ENCODE measurements at places on chromosomes 5 and 9.

GRCh38 chr5:12399868-12400267 is 495.6 kb upstream of the CTNND2 start:
- no peak for DNase-seq

DNA sequence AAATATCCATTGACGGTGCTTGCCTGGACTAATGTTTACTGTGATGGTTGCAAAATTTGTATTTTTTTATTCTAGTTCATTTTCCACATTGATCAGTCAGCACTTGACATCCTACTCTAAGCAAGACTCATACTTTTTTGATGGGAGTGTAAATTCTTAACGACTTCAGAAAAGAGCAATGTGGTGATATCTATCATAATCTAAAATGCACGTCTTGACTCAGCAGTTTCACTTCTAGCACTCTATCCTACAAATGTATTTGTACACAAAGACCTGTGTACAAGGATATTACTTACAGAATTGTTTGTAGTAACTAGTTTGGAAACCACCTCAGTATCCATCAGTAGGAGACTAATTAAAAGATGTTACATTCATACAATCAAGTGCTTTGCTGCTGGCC is 24.0 kb downstream of the NAA35 start:
- DNase-seq, result no peak

DNA sequence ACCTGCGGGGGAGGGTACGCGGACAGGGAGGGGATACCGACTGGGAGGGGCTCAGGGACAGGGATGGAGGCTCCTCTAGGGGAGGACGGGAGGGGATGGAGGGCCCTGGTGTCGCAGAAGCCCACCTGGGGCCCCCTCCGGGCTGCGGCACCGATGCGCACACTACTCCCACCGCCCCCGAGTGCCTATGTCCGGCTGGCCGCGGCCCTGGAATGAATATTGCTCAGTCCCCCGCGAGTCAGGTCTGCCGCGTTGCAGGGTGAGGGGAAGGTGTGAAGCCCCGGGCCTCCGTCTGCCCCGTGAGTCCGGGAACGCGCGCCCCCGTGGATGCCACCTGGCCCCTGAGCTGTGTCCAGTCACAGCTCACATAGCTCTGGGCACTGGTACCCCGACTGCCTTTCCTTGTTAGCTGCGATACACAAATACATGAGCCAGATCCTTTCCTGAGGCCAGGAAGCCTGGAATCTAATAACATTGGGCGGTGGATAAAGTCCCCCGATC is 44.5 kb upstream of the PRSS3 start:
- no peak for DNase-seq

GRCh38 chr5:57346328-57346727 is 136.3 kb downstream of the ACTBL2 start:
- no peak for DNase-seq

GRCh38 chr9:77454663-77455062 is 193.5 kb downstream of the GNA14 start:
- no peak for DNase-seq

- no peak for DNase-seq
Observed at GRCh38 chr5:149680810-149681221, 49.3 kb upstream of the PPARGC1B start.

DNA sequence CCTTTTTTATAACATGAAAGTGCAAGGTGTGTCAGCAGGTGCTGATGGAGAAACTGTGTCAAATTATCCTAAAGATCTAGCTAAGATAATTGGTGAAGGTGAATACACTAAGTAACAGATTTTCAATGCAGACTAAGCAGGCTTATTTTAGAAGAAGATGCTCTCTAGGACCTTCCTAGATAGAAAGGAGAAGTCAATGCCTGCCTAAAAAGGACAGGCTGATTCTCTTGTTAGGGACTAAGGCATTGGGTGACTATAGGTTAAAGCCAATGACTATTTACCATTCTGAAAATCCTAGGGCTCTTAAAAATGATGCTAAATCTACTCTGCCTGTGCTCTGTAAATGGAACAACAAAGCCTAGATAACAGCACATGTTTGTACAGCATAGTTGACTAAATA is 1682.4 kb downstream of the MAT2B start:
- no peak for DNase-seq

DNA sequence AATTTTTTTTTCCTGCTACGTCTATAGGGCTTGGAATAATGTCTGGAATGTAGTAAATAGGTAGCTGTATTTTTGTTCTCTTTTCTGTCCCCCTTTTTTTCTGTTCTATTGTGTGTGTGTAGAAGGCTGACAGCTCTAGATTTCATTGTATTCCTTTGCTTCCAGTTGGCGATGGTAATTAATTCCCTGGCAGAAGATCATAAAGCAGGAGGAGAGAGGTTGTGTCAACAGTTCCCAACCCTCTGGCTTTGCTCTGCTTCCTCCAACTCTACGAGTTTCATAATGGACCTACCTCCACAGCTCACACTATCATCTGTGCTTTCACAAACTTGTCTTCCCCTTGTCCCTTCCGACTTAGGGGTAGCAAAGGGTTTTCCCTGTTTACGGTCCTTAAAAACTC is 117.9 kb upstream of the CDH18 start:
- DNase-seq, result no peak

DNA sequence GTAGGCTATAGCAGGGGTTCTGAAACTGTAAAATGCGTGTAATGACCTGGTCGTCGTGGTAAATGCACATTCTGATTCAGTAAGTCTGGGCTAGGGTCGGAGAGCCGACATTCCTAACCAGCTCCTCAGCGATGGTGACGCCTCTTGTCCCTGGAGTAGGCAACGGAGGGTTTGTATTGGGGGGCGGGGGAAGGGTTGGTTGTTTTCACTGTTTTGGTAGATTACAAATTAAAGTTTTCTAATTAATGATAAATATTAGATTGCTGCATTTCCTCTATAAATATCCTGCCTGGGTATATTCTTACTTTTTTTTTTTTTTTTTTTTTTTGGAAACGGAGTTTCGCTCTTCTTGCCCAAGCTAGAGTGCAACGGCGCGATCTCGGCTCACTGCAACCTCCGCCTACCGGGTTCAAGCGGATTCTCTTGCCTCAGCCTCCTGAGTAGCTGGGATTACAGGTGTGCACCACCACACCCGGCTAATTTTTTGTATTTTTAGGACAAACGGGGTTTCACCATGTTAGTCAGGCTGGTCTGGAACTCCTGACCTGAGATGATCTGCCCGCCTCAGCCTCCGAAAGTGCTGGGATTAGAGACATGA is 566 bp upstream of the ALDH7A1 start:
- no peak for DNase-seq

DNA sequence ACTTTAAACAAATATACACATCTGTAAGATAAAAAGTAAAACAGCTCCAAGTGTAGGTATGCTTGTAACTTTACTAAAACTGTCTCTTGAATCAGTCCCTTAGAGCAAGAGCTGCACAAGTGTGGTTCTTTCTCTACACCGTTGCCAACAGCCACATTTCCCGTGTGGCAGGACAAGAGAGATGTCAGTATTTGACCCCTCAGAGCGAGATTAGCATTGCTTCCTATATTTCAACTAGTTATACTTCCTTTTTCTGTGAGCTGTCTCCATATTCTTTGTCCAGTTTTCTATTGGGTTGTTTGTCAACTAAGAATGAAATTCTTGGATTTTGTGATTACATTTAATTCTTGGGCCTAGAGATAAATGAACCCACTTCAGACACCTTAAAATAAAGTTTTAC is 8.0 kb downstream of the PLIN2 start:
- DNase-seq, result no peak

- no peak for DNase-seq
Observed at GRCh38 chr5:158147227-158147626, 288.3 kb upstream of the CLINT1 start.

DNA sequence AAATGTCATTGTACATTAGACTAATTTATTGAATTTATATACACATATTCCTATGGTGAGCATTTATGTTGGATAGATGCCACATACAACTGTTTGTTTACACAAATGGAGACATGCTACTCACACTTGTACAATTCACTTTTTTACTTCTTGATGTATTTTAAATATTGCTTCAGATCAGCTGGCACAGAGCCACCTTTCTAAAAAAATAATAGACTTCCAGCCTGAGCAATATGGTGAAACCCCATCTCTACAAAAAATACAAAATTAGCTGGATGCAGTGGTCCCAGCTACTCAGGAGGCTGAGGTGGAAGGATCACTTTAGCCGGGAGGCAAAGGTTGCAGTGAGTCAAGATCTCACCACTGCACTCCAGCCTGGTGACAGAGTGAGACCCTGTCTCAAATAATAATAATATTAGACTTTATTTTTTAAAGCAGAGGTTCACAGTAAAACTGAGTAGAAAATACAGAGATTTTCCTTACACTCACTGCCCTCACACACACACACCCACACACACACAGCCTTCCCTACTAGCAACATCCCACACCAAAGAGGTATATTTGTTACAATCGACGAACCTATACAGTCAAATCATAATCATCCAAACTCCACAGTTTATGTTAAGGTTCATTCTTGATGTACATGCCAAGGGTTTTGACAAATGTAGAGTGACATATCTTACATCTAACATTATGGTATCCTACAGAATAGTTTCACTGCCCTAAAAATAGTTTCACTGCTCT is 16.5 kb upstream of the ADRB2 start:
- DNase-seq, result no peak

GRCh38 chr5:154756868-154757813 is 2.0 kb downstream of the LARP1 start:
- peak; percentile 46 for DNase-seq

DNA sequence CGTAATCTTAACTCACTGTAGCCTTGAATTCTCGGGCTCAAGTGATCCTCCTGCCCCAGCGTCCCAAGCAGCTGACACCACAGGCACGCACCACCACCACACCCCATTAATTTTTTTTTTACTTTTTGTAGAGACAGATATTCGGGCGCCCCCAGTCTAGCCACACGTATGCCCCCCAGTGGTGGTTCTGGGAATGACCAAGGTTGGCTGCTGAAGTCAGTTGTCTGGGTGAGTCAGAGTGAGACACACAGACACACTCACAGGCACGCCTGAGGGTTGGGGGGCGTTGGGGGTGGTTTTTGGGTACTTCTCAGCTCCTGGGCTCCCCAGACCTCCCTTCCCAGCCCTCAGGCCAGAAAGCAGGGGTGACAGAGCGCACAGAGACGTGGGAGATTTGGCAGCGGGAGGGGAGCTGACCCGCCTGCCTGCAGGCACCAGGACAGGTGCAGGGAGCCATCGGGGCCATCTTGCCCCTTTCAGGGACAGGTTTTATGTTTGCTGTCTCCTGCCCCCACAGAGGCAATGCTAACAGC is 4.2 kb upstream of the ENTPD8 start:
- peak; percentile 85 for DNase-seq

GRCh38 chr9:38018958-38019602 is 49.9 kb downstream of the SHB start:
- no peak for DNase-seq

DNA sequence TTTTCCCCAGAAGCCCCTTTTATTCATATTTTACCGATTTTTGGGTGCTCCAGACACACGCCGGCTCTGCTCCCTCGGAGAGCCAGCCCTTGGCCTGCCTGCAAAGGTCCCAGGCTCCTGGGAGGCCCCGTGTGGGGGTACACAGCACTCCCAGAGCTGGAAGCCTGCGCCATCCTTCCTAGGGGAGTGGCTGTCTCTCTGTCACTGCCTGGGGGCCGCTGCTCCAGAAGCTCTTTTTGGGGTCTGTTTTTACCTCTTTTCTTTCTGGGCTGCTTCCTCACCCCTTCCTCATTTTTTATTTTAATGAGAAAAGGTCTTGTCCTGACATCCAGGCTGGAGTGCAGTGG is 119.1 kb upstream of the COL5A1 start:
- DNase-seq, result no peak

DNA sequence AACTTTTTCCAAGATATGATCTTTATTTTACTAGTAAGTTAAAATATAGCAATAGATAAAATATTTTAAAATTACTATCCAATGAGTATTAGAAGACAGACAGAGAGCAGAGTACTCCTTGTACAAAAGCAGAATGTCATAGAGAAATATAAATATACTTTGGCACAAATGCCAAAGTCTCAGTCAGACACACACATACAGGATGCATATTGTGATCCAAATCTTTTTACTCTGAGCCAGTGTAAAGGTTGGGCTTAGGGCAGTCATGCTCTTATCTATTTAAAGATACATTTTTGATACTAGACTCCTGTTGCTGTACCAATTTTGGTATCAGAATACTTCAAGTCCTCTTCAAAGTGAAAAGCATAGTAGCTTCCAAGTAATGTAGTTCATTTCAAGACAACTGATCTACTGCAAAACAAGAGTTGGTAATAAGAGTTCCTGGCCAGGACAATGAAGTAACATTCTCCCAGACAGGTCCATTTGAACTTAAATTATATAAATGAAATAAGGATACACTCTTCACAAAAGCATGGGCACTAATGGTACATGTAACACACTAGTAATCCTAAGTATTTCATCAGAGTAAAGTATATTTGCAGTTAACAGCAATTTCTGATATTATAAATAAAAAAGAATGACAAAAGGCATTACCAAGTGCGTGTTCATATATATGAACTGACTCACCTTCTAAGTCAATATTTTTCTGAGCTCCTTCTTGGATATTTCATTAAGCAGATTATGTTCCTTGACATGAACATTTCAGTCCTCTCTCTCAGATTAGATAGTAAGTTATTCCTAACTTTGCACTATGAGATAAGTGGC is 10.5 kb downstream of the PFDN1 start:
- DNase-seq, result no peak

DNA sequence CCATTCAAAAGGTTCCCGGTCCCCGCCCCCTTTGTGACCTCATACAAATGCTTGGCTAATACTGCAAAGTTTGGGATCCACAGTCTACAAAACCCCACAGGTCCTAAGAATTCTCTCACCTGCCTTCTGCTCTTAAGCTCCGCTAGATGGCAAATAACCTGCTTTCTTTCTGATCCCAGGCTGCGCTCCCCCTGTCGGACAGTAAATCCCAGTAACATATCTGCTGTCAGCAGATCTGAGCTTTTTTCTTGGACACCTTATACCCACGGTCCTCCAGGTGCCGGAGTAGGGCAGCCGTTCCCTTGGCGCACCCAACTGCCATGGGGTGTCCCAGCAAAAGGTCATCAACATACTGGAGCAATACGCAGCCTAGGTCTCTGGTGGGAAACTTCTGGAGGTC is 39.0 kb upstream of the PPP1R26 start:
- DNase-seq, result no peak

DNA sequence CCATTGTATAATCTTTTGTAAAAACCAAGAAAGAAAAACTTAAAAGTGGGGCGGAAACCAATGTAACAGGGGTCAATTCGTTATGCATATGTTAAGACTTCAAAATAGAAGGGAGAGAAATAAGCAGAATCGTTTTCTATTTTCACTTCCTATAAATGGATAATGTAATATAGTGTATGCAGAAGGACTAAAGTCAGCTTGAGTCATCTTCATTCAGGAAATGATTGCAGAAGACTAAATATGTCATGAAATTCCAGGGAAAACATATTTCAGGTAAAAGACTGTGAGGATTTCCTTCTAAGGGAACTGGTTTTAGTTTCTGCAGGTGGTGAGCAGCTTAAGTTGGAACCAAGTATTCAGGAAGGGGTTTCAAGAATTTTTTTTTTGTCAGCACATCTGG is 753.3 kb downstream of the IRX1 start:
- no peak for DNase-seq

GRCh38 chr5:107739661-107740060 is 68.9 kb upstream of the EFNA5 start:
- DNase-seq, result no peak

GRCh38 chr9:128479262-128479661 is 23.5 kb downstream of the ODF2 start:
- DNase-seq, result no peak
